ENCODE measurements at places on chromosomes 11 and 22.

GRCh38 chr11:88405853-88406252 is 68.3 kb upstream of the CTSC start:
- DNase-seq: no peak

DNA sequence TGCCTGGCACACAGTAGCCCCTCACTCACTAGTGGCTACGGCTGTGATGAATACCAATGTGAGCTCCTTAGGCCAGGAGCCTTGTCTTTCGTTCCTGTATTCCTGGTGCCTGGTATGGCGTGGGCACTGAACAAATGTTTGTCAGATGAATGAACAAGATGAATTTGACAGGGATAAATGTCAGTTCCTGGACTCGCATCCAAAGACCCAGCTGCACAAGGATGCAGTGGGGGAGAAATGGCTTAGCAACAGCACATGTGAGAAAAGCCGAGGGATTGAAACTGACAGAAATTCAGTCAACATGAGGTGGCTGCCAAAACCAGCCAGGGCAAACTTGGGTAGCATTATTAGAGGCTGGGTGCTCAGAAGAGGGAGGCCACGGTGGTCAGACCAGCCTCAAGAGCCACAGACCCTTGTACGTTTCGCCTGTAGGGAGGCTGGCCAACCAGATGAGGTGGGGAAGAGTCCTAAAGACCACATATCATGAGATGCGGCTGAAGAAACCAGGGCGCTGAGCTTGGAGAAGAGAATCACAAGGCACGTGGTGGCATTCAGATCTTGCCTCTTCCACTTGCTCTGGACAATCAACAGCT is 7.7 kb upstream of the SLC22A8 start:
- DNase-seq: no peak

GRCh38 chr22:50486561-50487289 is at the start of gene MIOX:
Gene MIOX, plus strand, starts transcription at chr22:50486859. Its CDS starts 39 bp downstream, at chr22:50486898.
- DNase-seq: no peak

DNA sequence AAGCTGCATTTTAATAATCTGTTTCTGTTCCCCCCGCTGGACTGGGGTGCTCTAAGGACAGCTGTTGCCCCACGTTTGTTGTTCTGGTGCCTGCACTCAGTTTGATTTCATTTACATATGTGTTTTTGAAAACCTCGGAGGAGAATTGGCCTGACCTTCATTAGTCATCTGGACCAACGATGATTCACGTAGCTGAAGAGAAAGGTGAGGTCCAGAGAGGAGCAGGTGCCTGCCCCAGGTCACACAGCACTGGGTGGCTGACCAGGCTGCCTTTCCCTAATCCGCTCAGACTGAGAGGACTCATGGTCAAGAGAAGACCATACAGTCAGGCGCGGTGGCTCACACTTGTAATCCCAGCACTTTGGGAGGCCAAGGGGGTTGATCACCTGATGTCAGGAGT is 3.8 kb downstream of the CSDC2 start:
- DNase-seq: no peak

- no peak for DNase-seq
Measured at GRCh38 chr11:88689548-88690240, 352.2 kb upstream of the CTSC start.

GRCh38 chr11:29679996-29680395 is 336.8 kb downstream of the KCNA4 start:
- DNase-seq: no peak

- no peak for DNase-seq
Measured at GRCh38 chr11:91220476-91221202, 997.8 kb upstream of the CHORDC1 start.

- DNase-seq: no peak
Measured at GRCh38 chr22:48105259-48105658, 1342.8 kb downstream of the TBC1D22A start.

DNA sequence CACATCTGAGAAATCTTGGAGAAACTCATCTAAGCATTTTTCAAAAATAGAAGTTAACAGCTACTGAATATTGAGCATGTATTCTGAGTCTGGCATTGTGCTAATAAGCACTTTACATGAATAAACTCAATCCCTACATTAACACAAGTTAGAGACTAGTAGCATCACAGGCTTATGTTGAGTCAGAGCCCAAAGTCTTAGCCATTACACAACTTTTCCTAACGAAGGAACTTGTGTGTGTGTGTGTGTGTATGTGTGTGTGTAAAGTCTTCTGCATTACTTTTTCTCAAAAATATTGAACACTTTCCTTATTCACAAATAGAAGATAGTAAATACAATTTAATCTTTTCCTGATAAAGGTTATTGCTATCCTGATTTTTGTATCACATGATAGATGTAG is 8.7 kb upstream of the CLPB start:
- DNase-seq: no peak

- no peak for DNase-seq
Measured at GRCh38 chr11:17077240-17077519, 287 bp downstream of the RPS13 start.

DNA sequence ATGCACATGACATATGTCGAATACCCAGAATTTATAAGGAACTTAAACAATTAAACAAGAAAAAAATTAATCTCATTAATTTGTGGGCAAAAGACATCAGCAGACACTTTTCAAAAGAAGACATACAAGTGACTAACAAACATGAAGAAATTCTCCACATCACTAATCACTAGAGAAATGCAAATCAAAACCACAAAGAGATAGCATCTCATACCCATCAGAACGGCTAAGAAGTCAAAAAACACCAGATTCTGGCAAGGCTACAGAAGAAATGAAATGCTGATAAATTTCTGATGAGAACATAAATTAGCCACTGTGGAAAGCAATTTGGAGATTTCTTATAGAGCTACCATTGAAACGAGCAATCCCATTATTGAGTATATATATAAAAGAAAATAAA is 210.6 kb upstream of the LUZP2 start:
- DNase-seq: no peak

- no peak for DNase-seq
Measured at GRCh38 chr11:96290031-96290430, 53.0 kb downstream of the MAML2 start.

- DNase-seq: no peak
Measured at GRCh38 chr11:2697866-2698265, 1.9 kb downstream of the KCNQ1OT1 start.

GRCh38 chr22:47602732-47603131 is 840.3 kb downstream of the TBC1D22A start:
- DNase-seq: no peak

GRCh38 chr11:28903716-28904115 is 795.5 kb downstream of the METTL15 start:
- no peak for DNase-seq

DNA sequence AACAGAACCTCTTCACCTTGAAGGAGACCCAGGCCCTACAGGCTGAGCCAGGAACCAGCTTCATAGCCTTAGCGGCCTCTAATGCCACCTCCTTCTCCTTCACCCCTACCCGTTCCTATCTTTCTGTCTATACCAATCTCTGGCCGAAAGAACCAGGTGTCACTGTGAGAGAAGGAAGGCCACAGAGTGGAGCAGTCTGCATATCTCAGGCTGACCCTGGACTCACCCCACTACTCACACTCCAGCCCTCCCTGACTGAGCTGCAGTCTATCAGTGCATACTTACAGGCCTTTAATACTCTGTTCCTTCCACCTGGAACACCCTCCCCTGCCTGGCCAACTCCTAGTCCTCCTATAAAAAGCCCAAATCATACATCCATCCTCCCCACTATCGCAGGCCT is 32.7 kb downstream of the ARAP1 start:
- DNase-seq: no peak

- no peak for DNase-seq
Measured at GRCh38 chr11:3840870-3841425, at the start of gene RHOG. Gene RHOG, minus strand, starts transcription at chr11:3840959. Its CDS starts 12,821 bp downstream, at chr11:3828138.

GRCh38 chr11:1628506-1629325 is 859 bp upstream of the KRTAP5-5 start:
- peak; percentile 78 for DNase-seq

DNA sequence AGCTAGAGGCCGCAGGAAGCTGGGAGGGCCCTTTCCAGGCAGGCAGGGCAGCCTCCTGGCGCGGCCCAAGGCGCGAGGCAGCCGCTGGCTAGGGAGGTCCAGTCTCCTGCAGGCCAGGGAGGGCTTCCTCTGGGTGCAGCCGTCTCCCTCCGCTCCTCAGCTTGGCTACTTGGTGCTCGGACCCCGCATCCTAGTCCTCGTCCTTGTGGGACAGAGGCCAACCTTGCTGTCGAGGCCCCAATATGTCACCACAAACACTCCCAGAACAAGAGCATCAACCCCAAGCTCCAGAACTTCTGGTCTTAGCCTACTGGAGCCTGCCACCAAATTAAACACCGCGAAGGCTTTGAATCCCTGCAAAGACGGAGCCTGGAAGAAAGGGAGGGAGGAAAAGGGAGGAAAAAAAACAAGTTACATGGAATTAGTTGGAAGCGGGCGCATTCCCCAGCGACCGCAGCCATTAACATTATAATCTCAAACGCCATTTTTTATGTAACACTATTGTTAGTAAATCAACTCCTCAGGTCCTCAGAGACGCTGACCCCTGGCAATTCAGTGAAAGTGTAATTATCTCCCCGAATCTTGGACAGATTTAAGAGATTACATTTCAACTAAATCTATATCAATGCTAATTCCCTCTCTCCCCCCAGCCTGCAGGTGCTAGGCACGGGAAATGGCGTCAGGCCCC is 12.7 kb upstream of the PAX6 start:
- DNase-seq: no peak

DNA sequence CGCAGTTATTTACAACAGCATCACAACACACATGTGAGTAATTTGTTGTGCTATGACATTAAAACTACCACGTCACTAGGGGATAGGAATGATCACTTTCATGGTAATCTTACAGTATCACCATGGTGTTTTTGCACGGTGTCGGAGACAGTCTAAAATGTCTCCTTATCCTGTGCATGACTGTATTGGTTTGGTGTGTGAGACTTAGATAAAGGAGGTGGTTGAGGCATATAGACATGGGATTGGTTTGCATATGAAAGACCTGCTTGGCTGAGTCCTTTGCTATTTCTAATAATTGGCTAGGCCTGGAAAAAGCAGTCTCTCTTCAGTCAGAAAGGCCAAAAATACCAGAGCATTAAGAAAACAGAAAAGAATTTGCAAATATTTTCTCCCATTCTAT is 30.2 kb downstream of the MSANTD4 start:
- DNase-seq: no peak

- DNase-seq: no peak
Measured at GRCh38 chr11:118084247-118084646, 2.5 kb downstream of the SMIM35 start.

GRCh38 chr11:120326228-120326627 is 1.1 kb downstream of the TLCD5 start:
- no peak for DNase-seq

- DNase-seq: no peak
Measured at GRCh38 chr11:106459135-106459534, 381.7 kb downstream of the AASDHPPT start.

DNA sequence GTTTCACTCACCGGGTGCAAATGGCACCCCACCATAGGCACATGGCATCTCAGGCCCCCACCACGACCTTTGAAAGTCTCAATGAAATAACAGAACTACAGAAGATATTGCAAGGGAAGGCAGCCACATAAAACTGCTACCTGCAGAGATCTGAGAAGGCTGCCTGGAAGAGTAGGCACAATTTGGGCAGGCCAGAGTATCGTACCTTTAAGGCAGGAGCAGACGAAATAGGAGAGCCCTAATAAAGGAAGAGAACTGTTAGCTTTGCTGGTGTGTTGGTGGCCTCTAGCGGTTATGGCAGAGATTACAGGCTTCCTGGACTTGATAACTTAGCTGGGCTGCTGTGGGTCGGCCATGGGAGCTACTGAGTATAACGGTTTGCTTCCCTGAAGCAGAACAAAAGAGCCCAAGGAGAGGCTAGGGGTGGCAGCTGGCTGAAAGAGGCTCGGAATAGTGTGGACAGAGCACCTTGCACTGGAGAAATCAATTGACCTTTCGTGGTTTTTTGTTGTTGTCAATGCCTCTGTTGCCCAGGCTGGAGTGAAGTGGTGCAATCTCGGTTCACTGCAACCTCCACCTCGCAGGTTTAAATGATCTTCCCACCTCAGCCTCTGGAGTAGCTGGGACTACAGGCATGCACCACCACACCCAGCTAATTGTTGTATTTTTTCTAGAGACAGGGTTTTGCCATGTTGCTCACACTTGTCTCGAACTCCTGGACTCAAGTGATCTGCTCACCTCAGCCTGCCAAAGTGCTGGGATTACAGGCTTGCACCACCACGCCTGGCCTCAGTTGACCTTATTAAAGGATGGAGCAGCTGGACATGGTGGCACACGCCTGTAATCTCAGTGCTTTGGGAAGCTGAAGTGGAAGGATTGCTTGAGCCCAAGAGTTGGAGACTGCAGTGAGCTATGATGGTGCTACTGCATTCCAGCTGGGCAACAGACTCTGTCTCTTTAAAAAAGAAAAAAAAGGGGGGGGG is 4.8 kb downstream of the SDF2L1 start:
- peak; percentile 84 for DNase-seq

- no peak for DNase-seq
Measured at GRCh38 chr22:39244136-39244495, 666 bp downstream of the PDGFB start.

- DNase-seq: no peak
Measured at GRCh38 chr11:114848027-114848426, 169.7 kb downstream of the NXPE2 start.

DNA sequence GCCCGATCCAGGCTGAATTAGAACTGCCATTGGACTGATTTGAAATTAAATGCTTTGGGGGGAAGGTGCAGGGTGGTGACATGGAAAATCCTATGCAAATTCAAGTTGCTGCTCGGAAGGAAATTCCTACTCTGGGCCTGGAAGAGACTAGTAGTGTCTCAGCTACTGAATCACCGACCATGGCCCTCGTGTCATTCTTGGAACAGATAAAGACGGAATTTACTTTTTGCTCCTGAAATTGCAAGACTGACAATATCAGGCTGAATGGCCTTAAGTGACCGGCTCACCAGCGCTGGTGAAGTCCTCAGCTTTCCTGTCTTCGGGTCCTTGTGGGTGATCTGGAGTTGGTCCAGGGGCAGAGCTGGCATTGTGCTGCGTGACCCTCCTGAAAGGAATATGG is 6.1 kb downstream of the ASCC2 start:
- DNase-seq: no peak

DNA sequence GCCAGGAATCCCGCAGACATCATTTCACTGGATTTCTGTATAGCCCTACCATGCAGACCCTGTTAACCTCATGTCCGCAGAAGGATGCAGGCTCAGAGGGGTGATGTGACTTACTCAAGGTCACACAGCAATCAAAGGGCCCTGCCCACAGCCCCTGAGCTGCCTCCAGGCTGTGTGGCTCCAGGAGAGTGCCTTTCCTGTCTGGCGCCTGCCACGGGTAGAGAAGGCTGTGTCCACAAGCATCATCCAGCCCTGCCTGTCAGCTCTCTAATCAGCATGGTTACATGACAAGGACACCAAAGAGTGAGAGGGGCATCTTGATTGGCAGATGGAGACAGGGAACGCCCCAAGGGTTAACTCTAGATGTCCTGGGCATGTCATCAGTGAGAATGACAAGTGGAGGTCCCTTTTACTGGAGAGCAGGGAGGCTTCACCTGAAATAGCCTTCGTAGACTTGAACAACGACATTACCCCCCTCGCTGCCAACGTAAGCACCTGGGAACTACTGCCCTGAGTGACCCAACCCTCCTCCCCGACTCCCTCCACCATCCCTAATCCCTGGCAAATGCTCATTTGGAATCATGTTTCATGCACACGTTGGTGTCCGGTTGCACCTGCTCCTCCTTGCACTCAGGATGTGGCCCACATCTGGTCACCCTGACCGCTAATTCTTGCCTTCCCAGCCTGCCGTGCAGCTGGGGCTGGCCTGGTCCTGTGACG is 6.9 kb downstream of the FGF19 start:
- DNase-seq: no peak

GRCh38 chr11:13889552-13890249 is 72.8 kb upstream of the SPON1 start:
- no peak for DNase-seq

- no peak for DNase-seq
Measured at GRCh38 chr11:115613004-115613403, 108.8 kb upstream of the CADM1 start.
